ENCODE measurements at places on chromosomes 5 and 9. TPM values are rescaled to one million over a fixed set of nuclear protein-coding genes. Genes with fewer than 3 reads are reported as not detected.

- no peak for DNase-seq
Measured at GRCh38 chr5:69292306-69292705, 40.3 kb downstream of the CCDC125 start.

- no peak for DNase-seq
Measured at GRCh38 chr5:173967241-173967640, 21.7 kb upstream of the C5orf47 start.

The STRBP gene
- total RNA-seq, result 2.0 TPM

The TLR4 gene
- total RNA-seq, result 11.0 TPM

- no peak for DNase-seq
Measured at GRCh38 chr9:99515895-99516656, 294.0 kb downstream of the SEC61B start.

DNA sequence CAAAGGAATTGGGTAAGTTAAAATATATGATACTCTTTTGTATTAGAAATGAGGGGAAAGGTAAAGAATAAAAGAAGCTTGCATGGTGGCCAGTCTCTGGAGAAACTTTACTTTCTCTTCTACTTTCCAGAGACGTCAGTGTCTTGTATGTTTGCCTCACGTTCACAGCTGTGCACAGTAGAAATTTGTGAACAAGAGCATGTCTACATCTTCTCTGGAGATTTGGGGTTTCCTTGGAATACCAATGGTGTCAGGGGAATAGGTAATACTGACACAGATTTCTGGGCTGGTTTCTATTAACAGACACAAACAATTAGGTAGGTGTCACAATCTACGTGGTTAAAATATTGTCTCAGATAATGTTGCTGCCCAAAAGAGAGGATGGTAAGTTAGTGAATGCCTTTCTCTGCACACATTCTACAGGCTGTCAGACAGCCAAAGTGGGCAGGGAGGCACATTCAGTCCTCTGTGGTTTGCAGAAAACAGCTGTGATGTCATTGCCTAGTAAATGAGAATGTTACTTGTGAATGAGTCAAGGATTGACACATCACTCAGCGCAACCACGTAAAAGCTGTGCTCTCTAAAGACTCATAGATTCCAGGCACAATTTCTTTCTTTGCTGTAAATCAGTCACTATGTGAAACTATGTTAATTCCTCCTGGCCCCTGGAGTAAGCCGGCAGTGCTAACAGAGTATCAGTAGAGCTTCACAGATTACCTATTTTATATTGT lies 397.1 kb downstream of the MAN2A1 start:
- peak; percentile 100 for DNase-seq

The HMCN2 gene
- total RNA-seq, result 12.1 TPM

All from LHCN-M2 (cell line).